Activated T-cell treated with anti-CD3 and anti-CD28 coated beads, Interleukin-2, amount 50 U/mL, for 24 hours (primary cell): ENCODE measurements at places on chromosomes 7 and 10.

- no peak for DNase-seq
Measured at GRCh38 chr10:79311581-79312407, 35.5 kb upstream of the PPIF start.

GRCh38 chr10:101027106-101027720 is 3.7 kb downstream of the PDZD7 start:
- no peak for DNase-seq

DNA sequence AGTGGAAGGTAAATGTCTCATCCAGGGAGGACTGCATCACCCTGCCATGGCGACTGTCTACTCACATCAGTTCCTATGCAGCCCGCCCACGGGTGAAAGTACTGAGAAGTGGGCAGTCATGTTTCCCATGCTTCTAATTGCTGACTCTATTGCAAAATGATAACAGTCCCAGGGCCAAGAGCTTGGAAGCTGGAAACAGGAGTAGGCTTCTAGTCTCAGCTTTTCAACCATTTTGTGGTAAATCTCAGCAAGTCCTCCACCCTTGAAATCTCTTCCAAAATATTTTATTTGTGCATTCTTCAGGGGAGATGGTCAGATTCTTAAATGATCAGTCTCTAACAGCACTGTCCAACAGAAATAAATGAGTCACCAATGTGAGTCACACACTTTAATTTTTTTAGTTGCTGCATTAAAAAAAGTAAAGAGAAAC is 48.1 kb upstream of the TARP start:
- DNase-seq, result no peak

DNA sequence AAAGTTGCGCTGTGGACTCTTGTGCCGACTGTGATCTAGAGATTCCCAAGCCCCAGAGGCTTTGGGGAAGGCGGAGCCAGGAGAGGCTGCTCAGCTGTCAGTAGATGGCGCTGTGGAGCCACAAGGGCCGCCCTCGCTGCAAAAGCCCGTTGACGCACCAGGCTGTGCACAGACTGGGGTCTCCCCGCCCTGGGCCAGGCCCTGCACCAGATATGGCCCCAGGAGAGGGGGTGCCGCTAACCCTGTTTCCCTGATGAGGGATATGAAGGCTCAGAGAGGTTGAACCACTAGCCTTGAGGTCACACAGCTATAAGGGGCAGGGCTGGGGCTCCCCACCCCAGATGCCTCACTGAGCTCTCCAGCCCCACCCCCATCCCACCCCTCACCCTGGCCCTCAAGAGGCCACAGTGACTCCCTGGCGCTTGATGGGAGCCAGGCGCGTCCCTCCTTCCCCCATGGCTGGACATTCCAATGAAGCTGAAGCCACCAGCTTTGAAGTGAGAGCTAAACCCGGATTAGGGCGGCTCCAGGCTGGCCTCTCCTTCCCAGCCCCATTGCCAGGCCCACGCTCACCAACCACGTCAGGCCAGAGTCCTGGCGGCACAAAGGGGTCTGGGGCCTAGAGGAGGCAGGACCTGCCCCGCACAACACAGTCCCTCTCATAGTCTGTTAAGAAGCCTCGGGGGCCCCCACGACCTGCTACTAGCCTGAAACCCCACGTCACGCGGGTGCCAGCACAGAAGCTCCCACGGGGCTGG is 26.4 kb downstream of the MYL10 start:
- peak; percentile 81 for DNase-seq

GRCh38 chr10:112790921-112791320 is 159.1 kb upstream of the TCF7L2 start:
- DNase-seq, result no peak

GRCh38 chr7:87310790-87311419 is 34.6 kb upstream of the CROT start:
- no peak for DNase-seq

- no peak for DNase-seq
Measured at GRCh38 chr7:94223375-94224084, 171.2 kb upstream of the COL1A2 start.

DNA sequence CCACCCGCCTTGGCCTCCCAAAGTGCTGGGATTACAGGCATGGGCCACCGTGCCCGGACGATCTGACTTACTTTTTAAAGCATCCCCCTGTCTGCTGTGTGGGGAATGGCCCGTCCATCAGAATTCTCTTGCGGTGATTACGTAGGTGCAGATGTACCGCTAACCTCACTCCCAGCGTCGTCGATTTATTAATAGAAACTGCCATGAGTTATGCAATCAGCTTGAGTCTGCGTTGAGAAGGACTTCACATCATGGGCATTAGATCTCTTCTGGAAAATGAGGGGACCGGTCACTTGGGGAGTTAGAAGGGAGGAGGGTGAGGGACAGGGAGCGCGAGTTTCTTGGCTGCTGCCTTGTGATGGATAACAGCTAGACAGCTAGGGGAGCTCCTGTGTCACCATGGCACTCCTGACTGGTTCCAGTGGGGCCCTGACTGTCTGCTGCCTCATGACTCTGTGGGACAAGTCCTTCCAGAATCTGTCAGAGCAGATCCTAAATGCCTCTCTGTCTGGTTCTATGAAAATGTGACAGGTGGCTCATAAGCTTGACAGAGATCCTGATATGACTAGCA is 35.2 kb downstream of the POR start:
- DNase-seq, result no peak

- no peak for DNase-seq
Measured at GRCh38 chr7:112538726-112539255, 58.0 kb downstream of the LSMEM1 start.

- DNase-seq, result no peak
Measured at GRCh38 chr7:1141651-1142050, 18.3 kb downstream of the ZFAND2A start.

- DNase-seq, result no peak
Measured at GRCh38 chr7:35342786-35343185, 88.9 kb upstream of the TBX20 start.

- no peak for DNase-seq
Measured at GRCh38 chr7:85196696-85197095, 9.8 kb upstream of the SEMA3D start.

DNA sequence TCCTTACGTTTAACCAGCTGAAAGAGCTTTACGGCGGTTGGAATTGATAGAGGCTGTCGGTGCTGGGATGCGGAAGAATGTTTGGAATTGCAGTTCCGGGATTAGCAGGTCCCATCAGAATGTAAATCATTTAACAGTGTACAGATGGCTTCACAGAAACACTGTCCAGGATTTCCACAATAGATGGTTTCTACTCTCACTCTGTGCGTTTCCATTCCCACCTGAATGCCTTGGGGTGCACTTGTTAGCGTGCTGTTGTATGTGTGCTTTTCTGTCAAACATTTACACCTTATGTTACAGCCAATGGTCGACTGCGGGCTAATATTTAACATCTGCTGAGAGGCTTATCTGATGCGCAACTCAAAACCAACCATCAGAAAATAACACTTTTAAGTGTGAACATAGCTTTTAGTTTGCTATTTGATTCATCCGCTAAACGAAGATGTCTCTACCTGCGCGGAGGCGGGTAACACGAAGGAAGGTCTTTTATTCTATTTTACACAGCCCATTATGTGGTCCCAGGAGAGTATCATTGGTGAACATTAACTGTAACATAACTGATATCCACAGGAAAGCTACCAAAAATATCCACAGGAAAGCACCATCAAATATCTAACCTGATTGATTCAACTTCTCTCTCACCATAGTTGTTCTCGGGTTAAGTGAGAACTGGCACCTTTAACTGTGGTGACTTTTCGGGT is 179.0 kb downstream of the PRPF18 start:
- no peak for DNase-seq

DNA sequence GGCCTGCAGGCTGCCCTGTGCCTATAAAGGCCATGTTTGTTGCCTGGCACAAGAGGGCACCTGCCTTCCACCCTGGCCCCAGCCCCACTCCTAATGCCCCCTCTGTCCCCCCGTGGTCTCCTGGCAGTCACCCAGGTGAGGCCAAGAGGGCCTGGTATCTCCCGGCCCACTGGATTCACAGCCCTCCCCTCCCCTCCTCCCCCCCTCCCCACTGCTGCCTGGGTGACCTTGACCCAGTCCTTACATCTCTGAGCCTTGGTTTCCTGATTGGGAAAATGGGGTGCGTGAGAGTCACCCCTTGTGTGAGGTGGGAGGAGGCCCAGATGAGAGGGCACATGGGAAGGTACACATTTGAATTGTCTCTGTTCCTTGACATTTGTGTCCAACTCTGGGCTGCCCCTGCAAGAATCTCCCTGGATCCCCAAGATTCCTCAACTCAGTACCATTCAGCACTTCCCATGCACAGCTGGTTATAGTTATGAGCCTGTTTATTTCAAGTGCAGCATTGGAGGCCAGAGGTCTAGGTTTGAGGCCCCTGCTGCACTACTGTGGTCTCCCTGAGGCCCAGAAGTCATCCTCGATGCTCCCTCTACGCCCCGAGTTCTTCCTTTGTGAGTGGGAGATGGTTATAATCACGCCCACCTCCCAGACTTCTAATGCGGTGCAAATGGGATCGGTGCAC is 58.9 kb downstream of the TMEM270 start:
- no peak for DNase-seq

DNA sequence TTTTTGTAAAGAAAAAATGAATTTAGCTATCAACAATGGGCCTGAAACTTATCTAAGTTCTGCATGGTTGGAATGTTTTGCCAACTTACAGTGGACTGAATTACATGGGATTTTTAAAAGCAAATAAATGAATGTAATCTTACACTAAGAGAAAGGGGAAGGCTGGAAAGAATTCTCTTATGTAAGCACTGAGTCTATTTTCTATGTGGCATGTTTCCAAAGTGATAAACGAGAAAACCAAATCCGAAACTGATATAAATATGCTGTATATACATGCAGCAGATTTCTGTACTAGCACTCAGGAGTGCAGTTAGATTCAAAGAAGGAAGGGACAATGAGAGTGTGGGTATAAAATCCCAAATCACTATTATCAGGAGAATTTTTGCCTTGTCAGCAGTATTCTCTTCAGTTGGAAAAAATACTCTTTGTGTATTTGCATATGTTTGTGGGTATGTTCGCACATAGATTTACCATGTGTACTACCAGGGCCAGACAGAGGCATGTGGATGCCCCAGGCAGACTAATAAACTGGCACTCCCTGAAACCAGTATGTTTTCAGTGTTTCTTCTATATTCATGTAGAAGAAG is 334.3 kb upstream of the SEMA3D start:
- no peak for DNase-seq

GRCh38 chr7:155538293-155538692 is 8.1 kb downstream of the CNPY1 start:
- no peak for DNase-seq

DNA sequence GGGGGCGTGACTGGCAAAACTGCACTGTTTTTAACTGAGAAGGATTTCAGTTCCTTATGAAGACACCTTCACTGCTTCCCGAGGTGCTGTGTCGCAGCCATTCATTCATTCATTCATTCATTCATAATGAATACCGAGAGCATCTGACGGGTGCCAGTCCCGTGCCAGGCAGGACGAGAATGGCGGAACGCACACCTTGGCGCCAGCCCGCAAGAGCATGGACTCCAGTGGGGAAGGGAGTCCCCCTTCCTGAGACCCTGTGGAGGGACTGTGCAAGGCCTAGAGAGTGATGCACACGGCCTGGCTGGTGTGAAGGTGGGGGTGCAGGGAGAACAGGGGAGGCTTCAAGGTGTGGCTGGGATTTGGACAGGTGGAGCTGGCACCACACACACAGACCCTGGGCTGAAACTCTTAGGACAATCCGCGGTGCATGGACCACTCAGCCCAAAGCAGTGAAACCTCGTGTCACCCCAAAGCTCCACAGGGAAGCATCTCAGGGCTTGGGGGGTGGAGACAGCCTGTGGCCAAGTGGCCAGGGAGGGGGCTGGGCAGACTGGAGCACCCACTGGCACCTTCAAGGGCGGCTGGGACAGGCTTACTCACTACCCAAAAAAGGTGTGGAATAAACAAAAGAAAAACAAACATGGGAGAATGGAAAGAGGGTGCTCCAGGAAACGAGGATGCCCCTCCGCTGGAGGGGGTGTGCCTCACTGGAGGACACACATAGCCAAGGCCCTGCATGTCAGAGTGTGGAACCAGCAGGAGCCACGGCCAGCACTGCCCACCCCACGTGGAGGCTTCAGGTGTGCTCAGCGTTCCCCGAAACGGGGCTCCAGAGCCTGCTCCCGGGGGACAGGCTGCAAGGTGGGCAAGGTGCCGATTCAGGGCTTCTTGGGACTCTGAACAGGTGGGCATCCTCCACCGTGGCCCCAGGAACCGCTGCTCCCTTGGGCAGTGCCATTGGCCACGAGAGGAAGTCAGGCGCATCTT is 37.7 kb downstream of the EBF3 start:
- DNase-seq, result no peak

DNA sequence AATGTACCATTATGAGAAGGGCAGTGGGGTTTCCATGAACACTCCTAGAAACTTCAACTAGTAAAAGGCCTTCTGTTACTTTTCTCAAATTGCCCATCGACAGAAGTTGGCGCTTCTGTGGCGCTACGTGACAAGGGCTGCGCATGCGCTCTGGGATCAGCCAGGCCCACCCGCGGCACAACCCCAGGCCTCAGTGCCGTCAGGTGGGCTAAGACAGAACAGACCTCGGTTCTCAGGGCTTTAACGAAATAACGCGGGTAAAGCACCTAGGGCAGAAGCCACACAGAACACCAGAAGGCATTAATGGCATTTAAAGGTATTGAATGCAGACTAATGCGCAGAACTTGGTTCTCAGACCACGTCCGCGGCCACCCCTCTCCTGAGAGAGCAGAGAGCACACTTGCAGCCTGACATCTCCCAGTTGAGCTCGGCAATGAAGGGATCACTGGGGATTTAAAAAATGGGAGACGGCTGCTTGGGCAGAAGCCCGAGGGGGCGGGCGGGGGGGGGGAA is 67.6 kb upstream of the CTNNA3 start:
- peak; percentile 84 for DNase-seq
